ENCODE measurements at places on chromosomes 4 and X.

- DNase-seq: no peak
Observed at GRCh38 chrX:20969565-20969964, 404.7 kb upstream of the CNKSR2 start.

GRCh38 chr4:19455850-19456602, 795.7 kb upstream of the SLIT2 start:
- DNase-seq: no peak

DNA sequence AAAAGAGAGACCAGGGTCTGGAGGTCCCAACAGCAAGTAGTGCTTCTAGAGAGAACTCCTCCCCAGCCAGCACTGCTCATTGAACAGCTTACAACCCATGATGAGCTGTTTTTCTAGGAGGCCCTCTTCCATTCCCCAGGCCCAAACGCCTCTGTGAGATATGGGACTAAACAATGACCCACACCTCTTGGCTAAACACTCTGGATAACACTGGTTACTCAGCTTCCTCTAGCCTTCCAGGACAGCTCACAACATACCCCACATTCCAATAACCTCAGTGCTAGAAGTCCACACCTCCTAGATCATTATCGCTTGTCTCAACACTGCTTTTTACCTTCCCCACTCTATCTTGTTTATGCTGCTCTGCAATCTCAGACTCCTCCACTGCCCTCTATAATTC, 35.4 kb upstream of the PGRMC2 start:
- DNase-seq: no peak

GRCh38 chr4:182277377-182277776, 34.2 kb downstream of the TENM3 start:
- no peak for DNase-seq

- no peak for DNase-seq
Observed at GRCh38 chr4:101262683-101263082, 84.6 kb downstream of the PPP3CA start.

GRCh38 chr4:159204566-159204965, 101.7 kb downstream of the RAPGEF2 start:
- DNase-seq: no peak

- no peak for DNase-seq
Observed at GRCh38 chrX:16979226-16979625, 32.8 kb downstream of the REPS2 start.

DNA sequence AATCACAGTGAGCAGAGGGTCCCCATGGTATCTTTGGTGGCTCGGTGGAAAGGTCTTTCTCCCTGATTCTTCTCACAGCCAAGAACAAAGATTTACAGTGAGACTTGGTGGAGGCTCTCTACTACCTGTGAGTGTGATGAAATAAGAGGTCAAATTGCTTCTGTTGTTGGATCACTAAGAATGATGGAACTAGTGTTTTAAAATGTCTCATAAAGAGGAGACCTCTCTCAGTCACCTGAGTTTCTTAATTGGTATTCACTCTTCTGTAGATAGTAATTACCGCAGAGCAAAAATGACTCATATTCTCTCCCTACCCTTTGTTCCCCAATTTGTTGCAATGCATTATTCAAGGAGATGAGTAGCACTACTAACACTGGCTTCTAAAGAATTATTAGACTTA, 100.9 kb upstream of the TBC1D9 start:
- DNase-seq: no peak

DNA sequence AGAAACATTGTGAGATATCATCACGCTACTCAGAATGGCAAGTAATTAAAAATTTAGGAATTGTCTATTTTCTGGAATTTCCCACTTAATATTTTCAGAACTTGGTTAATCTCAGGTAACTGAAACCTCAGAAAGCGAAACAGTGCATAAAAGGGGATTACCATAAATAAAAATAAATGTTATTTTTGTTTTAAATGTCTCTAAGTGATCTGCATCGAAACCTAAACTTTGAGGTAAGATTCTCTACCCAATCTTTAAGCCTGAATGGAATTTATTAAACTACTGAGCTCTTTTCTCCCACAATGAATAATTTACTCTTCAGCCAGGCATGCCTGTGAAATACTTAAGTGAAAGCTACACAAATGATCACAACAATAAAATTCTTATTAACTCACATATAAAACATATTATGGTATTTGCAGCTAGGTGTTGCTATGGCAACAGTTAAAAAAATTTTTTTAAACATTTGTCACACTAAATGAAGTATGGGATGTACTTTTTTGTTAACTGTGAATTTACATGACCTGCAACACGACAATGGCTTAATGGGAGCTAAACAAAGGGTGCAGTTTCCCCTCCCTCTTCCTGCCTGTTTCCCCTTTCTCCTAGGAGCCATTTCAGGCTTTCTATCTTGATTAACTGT, 220.2 kb upstream of the PRPS2 start:
- DNase-seq: no peak

- DNase-seq: no peak
Observed at GRCh38 chr4:180926277-180926676, 1316.9 kb upstream of the TENM3 start.

- no peak for DNase-seq
Observed at GRCh38 chr4:110710070-110710469, 87.2 kb upstream of the PITX2 start.

GRCh38 chrX:63812823-63813222, 27.8 kb upstream of the ARHGEF9 start:
- DNase-seq: no peak

DNA sequence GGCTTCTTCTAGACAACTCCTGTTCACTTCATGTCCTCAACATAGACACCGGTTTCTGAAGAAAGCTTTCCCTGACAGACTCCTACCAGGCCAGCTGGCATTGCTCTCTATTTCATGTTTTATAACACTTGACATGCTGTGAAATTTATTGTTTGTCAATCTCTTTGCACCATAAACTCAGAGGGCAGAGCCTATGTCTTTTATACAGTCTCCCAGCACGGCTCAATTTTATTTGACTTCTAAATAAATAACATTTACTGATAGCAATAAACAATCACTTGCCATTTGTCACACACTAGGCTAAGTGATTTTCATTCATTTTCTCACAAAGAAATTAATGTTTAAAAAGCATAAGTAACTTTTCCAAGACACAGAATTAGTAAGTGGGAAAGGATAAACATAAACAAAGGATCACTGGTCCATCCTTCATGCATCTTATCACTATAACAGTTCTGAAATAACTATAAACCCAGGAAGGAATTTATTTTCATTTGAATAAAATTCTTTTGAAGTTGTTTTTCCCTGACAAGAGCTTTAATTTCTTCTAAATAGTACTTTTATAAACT, 577.6 kb downstream of the TECRL start:
- no peak for DNase-seq

DNA sequence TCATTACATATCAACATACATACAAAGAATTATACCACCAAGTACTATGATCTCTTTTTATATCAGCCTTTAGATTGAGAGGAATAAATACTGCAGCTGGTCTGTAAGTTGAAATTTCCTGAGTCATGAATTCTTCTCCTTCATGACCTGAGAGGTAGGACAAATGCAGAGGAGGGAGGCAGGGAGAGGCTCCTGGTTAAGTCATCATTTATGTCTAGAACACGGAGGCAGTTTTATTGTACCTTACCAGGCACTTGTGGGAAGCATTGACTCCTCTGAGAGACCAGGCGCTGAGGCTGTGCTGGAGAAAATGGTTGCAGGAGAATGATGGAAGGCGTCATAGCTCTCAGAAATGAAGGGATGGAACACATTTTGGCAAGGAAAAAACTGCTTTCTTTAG, 12.5 kb upstream of the CASK start:
- DNase-seq: no peak

DNA sequence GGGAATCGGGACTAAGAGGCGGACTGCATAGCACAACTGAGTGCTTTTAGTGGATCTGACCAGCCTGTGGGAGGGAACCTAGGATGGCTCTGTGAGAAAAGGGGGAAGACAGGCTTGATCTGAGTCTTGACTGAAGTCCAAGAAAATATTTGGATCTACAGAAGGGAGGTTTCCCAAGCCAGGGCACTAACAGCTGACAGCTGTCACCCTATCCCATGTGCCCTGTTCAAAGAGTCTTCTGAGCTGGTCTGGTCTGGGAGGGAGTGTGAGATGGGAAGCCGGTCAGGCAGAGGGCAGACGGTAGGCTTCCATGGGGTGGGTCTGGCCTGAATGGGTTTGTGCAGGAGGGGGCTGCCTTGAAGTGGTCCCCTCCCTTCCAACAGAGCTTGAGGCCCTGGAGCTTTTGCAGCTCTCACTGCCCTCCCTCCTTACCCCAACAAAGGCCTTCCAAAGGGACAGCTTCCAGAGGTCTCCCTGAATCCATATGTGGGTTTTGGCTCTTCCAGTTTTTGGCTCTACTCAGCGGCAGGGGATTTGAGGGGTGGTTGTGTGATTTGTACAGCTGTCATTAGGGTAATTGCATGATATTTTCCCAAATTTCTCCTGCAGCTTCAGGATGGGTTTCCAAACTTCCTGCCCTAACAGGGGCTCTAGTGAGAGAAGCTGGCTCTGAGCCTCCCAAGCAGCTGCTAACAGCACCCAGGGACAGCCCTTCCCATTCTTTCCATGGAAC, 643.7 kb downstream of the BCOR start:
- DNase-seq: no peak

GRCh38 chr4:94519925-94520789, 68.4 kb downstream of the PDLIM5 start:
- no peak for DNase-seq

DNA sequence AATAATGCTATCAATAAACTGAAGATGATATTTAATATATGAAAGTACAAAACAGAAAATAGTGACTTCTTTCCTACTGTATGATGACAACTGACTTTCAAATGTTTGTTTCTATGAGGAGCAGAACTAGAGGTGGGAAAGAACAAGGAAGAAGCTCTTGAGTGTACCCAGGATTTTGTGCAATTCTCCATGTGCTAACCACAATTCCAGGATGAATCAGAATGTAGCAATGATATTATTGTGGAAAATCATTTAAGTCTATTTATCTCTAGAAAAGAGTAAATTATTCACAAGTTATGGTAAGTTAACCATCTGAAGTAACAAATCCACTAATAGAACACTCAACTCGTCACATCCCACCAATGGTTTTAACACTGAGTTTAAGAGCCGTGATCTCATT, 324.1 kb upstream of the EMCN start:
- DNase-seq: no peak

DNA sequence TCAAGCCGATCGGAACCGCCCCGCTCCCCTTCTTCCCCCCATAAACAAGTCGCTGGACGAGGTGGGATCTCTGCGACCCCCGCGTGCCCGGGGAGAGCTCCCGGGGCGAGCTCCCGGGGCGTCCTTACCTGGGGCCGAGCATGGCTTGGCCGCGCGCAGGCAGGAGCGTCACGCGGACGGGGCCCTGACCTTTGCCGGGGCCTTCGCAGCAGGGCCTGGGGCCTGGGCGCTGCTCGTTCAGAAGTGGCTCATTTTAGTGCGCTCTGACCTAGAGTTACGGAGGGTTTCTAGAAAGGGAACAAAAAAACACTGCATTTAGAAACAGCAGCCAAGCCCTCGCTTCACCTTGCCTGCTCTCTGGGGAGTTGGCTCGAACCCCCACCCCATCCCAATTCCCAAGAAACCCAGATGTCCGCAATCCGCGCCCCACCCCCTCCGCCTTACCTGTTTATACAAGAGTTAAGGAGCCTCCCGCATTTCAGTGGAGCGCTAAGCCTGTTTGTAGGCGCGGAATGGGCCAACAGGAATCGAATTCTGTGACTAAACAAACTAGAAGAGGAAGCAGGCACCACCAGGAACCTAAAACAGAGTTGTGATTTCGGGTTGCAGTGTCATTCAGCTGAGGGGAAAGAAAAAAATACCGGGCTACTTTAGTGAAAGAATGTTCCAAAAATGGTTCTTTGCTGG, 814 bp upstream of the RBM47 start:
- no peak for DNase-seq

- no peak for DNase-seq
Observed at GRCh38 chr4:154313004-154313585, 178.5 kb downstream of the DCHS2 start.

- no peak for DNase-seq
Observed at GRCh38 chrX:1300449-1300848, 31.8 kb downstream of the CSF2RA start.

GRCh38 chr4:159390648-159391047, 287.8 kb downstream of the RAPGEF2 start:
- DNase-seq: no peak

DNA sequence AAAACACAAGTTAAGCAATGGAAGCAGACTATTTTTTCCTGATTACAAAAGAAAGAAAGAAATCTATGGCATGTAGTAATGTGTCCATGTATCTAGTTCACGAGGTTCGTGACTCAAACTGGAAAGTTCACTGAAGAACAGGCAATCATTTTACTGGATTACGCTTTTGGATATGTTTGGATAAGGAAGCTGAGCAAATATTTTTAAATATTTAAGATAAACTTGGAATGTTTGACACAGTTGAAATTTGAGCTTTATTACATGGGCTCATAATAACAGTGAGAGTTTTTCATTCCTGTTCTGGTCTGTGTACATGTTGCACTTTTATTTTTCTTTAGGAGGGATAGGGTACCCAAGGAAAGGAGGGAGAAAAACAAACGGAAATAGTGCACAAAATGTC, 244.2 kb upstream of the GK2 start:
- no peak for DNase-seq

DNA sequence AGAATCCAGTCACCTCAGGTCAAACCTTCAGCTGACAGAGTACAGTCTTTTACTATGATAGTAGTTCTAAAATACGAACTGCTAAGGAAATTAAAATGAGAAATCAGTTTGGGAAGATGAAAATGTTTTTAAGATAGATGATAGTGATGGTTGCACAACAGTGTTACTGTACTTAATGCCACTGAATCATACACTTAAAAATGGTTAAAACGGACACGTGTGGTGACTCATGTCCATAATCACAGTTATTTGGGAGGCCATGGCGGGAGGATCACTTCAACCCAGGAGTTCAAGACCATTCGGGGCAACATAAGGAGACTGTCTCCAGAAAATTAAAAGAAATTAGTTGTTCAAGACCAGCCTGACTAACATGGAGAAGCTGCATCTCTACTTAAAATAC, 41.4 kb downstream of the ABHD18 start:
- DNase-seq: no peak

DNA sequence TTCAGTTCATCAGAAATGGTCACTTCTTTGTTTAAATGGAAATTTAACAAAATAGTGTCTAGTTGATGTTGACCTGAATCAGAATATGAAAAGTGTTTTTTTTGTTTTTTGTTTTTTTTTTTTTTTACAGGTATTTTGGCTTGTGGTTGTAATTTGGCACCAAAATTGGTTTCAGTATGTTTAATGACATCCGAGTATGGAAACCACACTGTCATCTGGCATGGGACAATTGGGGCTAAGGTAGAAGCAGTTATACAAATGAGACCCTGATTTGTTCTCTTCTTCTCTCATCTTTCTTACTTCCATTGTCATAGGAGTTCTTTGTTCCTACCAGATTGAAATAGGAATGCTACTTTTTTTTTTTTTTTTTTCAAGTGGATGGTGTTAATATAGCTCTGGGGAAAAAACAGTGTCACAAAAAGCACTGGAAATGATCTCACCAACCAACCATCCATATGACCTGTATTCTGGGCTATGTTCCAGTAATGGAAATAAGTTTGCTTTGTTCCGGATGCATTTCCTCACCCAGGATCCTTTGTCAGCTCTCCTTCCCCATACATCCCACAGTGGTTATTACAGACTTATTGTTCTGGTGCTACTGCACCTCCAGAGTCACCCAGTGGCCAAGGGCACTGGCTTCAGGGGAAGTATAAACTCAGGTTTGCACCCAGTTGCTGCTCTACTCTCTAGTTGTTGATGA, 95.8 kb downstream of the ATXN3L start:
- no peak for DNase-seq

- DNase-seq: no peak
Observed at GRCh38 chr4:159079074-159079473, 23.8 kb upstream of the RAPGEF2 start.

GRCh38 chr4:140244328-140244727, 90.3 kb upstream of the MAML3 start:
- no peak for DNase-seq

GRCh38 chr4:7486101-7486500, 51.4 kb upstream of the PSAPL1 start:
- no peak for DNase-seq

Data from stimulated activated CD4-positive, alpha-beta T cell treated with anti-CD3 and anti-CD28 coated beads, Interleukin-4, amount 100 ng/mL, for 48 hours (primary cell).